ENCODE measurements at places on chromosomes 1 and 21.

GRCh38 chr1:178718520-178718919 is 6.5 kb upstream of the RALGPS2 start:
- no peak for DNase-seq

DNA sequence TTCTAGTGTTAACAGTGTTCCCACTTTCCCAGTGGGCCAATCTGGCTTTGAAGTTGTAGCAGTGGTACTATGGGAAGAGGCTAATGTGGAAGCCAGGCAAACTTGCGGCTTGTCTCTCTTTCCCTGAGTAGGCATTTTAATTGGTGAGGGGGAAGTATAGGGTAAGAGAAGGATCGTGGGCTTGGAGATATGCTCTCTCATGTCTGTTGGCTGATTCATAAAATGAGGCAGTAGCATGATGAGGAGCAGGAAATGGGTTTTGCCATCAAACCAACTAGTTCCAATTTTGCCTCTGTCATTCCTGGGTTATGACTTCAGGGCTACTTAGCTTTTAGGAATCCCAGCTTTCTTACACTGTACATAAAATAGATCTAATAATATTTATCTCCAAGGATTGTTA is 12.1 kb downstream of the C8A start:
- DNase-seq = no peak

- peak; percentile 37 for DNase-seq
These were observed 300.7 kb downstream of the SIPA1L2 start for GRCh38 chr1:232329103-232329813.

DNA sequence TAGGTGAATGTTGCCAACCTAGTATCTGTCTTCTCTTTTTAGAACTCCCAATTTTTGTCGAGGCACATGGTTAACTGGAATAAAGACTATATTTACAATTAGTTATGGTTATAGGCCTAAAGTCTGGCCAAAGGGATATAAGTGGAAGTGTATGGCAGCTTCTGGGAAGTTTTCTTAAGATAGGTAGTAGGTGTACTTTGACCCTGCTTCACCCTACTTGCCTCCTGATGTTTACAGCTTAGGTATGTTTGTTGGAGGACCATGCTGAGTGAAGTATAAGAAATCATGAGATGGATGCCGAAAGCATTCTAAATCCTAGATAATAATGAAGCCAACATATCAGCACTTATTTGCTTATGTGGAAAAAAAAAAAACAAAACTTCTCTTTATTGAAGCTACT is 272.1 kb downstream of the S1PR1 start:
- no peak for DNase-seq

- peak; percentile 35 for DNase-seq
These were observed 31.1 kb upstream of the MTF1 start for GRCh38 chr1:37890378-37891014.

DNA sequence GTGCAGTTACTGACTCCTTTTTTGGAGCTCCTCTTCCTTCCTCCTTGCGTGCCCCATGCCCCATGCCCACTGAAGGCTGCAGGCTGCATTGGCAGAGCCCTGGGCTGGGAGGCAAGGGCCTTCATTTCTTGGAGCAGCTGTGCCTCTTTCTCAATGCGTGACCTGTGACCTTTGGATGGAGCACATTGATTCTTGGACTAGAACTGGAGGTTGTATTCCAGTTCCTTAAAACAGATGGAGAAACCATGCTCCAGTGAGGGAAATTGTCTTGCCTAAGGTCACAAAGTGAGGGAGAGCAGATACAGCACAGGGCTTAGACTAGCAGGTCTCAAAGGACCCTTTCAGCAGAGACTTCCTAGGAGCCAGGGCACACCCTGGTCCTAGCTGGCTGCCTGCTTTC is 9.0 kb downstream of the TMEM269 start:
- no peak for DNase-seq

DNA sequence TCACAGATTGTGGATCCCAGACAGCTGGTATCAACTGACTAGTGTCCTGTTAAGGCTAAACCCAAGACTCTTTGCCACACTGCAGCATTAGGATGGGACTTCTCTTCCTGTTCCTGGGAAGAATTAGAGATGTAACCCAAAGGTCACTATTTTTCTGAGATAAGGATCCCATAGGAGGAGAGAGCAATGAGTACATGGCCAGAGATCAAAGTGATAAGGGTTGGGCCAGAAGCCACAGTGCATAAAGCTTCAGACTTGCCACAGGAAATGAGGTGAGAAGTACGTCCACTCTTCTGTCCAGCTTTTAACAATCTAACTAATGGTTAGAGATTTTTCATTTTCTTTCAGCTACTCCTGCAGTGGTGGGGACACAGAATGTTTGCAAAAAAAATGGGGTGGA is at the start of gene HSD3B1:
Gene HSD3B1, plus strand, starts transcription at position 270 of the 400 bp plus-strand sequence. CDS start 267 bp downstream, outside the sequence.
- no peak for DNase-seq

- no peak for DNase-seq
These were observed 107.0 kb upstream of the CASZ1 start for GRCh38 chr1:10903421-10903820.

GRCh38 chr1:62263814-62264353 is 55.4 kb downstream of the KANK4 start:
- DNase-seq = no peak

All from muscle of leg (tissue), 16 donors.